ENCODE measurements at places on chromosomes 3 and 15.

DNA sequence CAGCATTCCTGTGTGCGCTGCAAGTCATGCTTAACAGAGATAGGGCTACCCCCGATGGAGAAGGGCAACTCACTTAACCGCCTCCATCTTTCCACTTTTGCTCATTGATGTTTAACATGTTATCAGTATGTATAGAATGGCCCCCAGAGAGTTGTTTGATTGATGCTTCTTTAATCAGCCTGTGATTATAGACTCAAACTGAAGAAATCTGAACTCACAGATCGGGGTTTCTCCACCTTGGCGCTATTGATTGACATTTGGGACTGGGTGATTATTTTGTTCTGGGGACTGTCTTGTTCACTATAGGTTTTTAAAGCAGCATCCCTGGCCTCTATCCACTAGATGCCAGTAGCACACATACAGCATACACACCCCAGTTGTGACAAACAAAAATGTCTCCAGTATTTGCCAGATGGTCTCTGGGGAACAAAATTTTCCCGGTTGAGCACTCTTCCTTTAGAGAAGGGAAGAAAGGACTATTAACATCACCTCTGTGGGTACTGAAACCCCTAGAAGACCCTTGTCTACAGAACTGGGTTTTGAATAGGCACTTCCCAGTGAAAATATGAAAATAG is 54.4 kb downstream of the LARS2 start:
- no peak for DNase-seq

GRCh38 chr3:12470111-12470510 is 14.2 kb upstream of the TSEN2 start:
- no peak for DNase-seq

- DNase-seq = no peak
Observed at GRCh38 chr3:123372686-123373473, 76.0 kb downstream of the ADCY5 start.

GRCh38 chr3:187983484-187984124 is 170.4 kb upstream of the LPP start:
- no peak for DNase-seq

DNA sequence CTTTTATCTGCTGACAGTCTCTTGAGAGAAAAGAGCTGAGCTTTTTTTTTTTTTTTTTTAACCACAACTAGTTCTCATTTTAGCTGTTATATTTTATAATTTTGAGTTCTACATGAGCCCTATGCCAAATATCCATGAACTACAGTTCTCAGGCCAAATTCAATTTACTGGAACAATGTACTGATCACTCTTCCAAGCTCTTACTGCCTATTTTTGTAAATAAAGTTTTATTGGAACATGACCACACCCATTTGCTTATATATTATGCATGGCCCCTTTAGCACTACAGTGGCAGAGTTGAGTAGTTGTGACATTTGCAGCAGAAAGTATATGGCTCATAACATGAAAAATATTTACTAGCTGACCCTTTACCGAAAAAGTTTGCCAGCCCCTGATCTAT is 129.2 kb upstream of the SKOR1 start:
- DNase-seq = no peak

GRCh38 chr3:149252272-149252671 is 30.6 kb upstream of the CP start:
- DNase-seq = no peak

DNA sequence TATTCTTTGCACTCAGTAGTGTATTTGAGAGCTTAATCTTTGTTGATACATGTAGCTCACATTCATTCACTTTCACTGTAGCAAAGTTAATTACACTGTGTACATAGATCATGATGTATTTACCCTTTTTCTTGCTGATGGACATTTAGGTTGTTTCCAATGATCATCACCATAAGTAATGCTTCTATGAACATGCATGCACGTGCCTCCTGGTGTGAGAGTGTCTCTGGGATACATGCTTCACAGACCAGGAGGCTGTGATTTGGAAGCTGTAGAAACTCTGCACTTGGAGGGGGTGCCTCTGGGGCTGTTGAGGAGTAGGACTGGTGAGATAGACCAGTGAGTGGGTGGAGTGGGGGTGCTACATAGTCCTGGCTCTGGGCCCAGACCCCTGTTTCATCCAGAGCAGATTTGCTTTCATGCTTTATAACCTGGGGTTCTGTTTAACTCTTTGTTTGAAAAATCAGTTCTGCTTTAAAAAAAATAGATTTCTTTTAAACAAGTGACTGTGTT is 18.2 kb upstream of the SMAD3 start:
- DNase-seq = no peak

- DNase-seq = no peak
Observed at GRCh38 chr3:124818398-124819091, 68.6 kb downstream of the ITGB5 start.

DNA sequence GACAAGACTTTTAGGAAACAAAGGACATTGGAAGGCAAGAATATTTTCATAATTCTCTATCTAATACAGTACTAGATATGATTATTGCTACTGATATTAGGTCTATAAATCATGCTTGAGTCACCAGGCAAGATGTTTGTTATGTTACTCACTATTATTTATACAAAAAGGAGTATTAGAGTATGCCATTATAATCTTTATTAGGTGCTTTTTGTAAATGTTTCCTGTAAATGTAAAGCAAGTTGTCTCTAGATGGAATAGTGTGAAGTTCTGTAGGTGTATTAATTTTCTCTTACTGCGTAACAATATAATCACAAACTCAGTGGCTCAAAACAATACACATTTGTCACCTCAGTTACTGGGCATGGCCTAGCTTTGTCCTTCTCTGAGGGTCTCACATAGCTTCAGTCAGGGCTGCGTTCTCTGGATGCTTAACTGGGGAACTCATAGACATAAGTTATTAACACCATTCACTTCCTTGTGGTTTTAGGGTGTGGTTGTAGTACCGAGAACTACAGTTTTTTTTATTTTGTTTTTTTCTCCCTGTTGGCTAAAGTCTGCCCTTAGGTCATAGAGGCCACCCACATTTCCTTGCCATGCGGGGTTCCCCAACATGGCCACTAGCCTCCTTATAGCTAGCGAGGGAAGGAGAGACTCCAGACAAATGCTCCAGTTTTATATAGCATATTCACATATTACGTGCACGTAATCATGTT is 20.3 kb upstream of the MAP3K13 start:
- DNase-seq = no peak

DNA sequence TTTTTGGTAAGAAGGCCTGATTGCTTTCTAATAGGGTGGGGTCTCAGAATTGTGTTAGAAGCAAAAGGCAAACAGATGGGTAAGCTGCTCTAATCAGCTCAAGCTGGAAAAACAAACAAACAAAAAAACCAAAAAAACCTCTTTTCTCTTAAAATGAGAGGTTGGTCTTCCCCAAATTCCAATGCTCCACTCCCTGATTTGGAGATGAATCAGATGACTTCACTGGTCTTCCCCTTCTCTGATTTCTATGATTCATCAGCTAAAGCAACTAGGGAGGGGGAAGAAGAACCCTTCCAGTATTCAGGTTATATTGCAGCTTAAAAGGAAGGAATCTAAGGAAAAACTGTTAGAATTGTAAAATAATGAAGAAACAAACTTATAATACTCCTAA is 9.6 kb upstream of the ANXA2 start:
- DNase-seq = no peak

GRCh38 chr3:135762188-135762856 is 203.2 kb upstream of the PPP2R3A start:
- no peak for DNase-seq

- no peak for DNase-seq
Observed at GRCh38 chr15:69031013-69032001, 16.8 kb downstream of the NOX5 start.

DNA sequence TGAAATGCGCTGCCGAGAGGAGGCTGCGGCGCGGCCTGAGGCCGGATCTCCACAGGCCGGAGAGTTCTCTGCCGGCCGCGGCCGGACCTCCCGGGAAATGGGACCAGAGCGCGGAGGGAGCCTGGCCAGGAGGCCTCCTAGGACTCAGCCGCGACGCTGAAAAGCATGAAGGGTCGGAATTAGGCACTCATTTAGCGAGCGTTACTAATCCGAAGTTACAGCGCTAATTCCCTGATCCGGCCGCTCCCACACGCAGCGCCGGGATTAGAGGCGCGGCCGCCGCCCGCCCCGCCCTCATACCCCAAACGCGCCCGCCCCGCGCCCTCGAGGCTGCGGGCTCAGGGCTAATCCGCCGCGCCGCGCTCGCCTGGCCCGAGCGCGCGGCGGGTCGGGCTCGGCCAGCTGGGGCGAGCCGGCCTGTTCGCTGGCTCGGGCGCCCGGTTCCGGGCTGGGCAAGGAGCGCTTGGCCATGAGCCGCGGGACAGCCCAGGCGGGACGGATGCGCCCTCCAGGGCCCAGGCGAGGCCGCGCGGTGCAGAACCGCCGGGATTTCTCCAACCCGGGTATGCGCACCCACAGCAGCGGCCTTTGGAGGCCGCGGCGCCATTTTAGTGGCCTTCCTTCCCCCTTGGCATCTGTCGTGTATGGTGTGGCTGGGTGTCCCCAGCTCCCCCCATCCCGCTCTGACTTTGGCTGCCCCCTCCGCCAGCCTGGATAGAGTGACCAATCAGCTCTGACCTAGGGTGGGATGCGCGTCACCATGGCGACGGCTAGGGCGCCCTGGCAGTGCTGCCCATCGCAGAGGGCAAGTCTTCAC is 36.8 kb upstream of the POLG start:
- DNase-seq = no peak

GRCh38 chr3:68706536-68706935 is 225.8 kb downstream of the TAFA4 start:
- DNase-seq = no peak

- DNase-seq = no peak
Observed at GRCh38 chr3:47991341-47991740, 24.9 kb downstream of the MAP4 start.

- DNase-seq = no peak
Observed at GRCh38 chr3:65660000-65660598, 378.6 kb downstream of the MAGI1 start.

DNA sequence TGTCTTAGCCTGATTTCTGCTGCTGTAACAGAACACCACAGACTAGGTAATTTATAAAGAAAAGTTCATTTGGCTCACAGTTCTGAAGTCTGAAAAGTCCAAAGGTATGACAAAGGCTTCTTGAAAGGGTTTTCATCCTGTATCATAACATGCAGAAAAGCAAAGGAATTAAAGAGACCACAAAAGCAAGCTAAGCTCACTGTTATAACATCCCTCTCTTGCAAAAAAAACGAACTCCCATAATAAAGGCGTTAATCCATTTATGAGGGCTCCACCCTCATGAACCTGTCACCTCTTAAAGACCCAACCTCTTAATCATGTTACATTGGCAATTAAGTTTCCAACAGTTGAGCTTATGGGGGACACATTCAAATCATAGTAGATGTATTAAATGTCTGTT is 197.9 kb downstream of the PLOD2 start:
- no peak for DNase-seq

GRCh38 chr3:133213937-133214336 is 175.7 kb downstream of the TMEM108 start:
- DNase-seq = no peak
